Stimulated activated CD4-positive, alpha-beta T cell treated with anti-CD3 and anti-CD28 coated beads, Interleukin-1b, Interleukin-23, amount 100 ng/mL, for 1 hour (primary cell): ENCODE measurements at places on chromosomes 1 and 21.

DNA sequence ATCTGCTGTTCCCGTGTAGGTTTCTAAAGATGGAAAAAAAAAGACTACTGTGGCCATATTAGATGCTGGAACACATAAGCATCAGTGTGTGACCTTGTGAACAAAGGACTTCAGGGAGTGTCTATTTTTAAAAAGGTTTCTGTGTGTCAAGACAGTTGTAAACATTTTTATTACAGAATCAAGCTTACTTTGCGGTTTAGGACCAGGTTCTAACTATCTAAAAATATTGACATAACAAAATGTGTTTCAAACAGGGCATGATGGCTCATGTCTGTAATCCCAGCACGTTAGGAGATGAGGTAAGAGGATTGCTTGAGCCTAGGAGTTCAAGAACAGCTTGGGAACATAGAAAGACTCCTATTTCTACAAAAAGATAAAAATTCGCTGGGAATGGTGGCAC, 7.1 kb upstream of the DDI2 start:
- DNase-seq: no peak

DNA sequence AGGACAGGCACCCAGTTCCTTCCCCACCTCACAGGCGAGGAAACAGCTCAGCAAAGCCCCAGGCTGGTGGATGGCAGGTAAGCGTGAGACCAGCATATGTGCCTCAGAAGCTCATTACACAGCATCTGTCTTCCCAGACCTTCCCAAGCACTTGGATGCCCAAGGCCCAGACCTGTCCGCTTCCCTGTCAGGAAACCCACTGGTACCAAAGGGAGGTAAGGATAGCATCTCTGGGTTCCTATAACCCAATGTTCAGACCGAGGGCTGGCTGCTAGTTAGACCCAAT, 3.3 kb downstream of the POFUT2 start:
- DNase-seq: no peak

- DNase-seq: no peak
Observed at GRCh38 chr1:31010086-31010989, 55.2 kb downstream of the PUM1 start.

DNA sequence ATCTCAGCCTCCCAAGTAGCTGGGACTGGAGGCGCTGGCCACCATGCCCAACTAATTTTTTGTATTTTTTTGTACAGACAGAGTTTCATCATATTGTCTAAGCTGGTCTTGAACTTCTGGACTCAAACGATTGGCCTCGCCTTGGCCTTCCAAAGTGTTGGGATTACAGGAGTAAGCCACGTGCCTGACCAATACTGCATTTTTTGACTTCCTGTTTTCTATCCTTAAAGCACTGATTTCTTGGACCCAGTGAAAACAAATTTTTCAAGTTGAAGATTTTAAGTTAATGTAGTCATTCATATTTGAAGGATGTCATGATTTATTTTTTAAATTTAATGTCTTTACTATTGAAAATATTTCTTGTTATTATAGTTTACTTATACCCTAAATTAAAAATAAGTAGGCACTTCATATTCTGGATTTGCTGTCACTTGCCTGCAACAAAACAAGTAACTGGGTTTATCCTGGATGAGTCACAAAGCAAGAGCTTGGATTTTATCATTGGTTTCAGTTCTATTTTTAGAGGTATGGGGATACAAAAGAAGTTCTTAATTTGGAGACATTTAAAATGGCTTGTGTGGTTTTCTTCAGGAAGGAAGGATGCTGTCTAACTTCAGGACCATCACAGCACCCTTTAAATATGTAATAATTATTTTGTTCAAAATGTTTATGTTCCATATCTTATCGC, 2.2 kb upstream of the VPS45 start:
- no peak for DNase-seq
